ENCODE measurements at places on chromosomes 12 and 14. TPM values are rescaled to one million over a fixed set of nuclear protein-coding genes. Genes with fewer than 3 reads are reported as not detected.
A peak's percentile ranks its signal among the peaks of the same experiment; 100 is the strongest.

The TAS2R46 gene
- 0.30 TPM for total RNA-seq

GRCh38 chr12:111089616-111090015, 169.2 kb upstream of the MYL2 start:
- no peak for DNase-seq

GRCh38 chr14:91246051-91246852, 1.7 kb upstream of the GPR68 start:
- no peak for DNase-seq

DNA sequence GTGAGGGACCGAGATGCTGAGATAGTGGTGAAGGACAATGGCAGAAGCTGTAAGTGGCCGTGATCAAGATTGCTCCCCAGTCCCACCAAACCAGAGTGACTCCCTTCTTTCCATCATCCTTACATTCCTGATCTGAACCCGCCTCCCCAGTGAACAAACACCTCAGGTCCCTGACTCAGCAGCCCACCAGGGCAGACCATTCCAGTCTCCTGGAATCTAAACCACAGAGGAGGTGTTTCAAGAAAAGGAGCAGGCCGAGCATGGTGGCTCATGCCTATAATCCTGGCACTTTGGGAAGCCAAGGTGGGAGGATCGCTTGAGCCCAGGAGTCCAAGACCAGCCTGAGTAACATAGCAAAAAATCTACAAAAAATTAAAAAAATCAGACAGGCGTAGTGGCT, 6.6 kb downstream of the ERBB3 start:
- DNase-seq = no peak

DNA sequence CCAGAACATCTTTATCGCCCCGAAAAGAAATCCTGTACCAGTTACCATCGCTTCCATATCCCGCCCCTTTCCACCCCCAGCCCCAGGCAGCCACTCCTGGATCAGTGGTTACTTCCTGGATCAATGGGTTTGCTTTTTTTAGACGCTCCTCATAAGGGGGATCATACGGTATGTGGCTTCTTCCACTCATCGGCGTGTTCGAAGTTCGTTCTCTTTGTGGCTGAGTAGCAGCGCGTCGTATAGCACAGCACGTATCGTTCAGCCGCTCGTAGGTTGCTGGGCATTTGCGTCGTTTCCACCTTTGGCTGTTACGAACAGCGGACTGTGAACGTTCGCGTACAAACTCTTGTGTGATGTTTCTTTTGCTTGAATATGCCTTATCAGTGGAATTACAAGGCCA, 1.8 kb downstream of the NOC4L start:
- DNase-seq = no peak

- DNase-seq = no peak
Observed at GRCh38 chr12:116927244-116927940, 16.6 kb downstream of the FBXW8 start.

GRCh38 chr12:46628176-46628575, 197.6 kb downstream of the SLC38A4 start:
- DNase-seq = no peak

DNA sequence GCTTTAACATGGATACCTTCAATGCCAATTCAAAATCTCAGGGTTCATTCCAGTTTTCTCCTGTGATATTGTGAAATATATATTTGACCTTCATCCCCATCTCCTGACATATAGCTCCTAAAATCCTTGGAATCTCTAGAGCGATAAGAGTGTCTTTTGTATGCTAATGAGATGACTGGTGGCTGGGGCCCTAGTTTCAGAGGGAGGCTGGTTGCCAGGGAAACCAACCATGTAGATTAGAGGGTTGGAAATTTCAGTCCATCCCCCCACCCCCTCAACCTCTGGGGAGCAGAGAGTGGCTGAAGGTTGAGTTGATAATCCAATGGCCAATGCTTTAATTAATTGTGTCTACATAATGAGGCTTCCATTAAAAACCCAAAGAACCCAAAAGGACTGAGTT, 59.4 kb downstream of the SDR9C7 start:
- no peak for DNase-seq

GRCh38 chr12:124375141-124375788, 80.4 kb downstream of the RFLNA start:
- DNase-seq = no peak

- DNase-seq = no peak
Observed at GRCh38 chr12:58095002-58095401, 153.6 kb downstream of the ATP23 start.

The SLCO1B1 gene
- not detected for total RNA-seq

- DNase-seq = no peak
Observed at GRCh38 chr14:59961518-59962062, 41.6 kb downstream of the LRRC9 start.

DNA sequence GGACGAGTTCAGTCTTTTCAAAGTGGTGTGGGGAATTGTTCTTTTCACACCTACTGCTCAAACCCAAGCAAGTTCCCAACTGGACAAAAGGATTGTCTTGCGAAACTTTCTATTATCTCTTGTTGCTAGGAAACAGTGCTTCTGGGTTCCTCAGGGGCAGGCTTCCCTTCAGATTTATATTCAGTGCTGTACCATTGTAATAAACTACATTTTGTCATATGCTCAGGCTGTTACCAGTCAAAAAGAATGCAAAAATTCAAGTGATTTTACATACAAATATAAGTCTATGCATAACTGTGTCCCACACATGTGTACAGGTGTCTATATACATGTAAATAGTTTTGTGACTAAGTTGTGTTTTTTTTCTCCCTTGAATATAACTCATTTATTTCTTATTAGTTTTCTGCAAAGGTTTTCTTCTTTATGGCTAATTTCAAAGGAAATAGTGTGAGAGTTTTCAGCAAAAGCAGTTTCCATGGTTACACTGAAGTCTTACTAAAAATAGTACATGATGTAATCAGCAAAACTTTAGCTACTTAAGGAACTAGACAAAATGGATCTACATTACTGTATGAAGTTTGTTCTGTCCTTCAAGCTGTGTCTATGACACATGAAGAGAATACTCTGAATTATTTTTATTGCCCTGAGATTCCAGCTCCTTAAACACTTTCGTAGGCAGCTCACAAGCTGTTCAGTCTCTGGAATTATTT, 430.2 kb upstream of the TMPO start:
- no peak for DNase-seq

The LEMD3 gene
- total RNA-seq = 13.5 TPM

The ZCRB1 gene
- 64.6 TPM for total RNA-seq

DNA sequence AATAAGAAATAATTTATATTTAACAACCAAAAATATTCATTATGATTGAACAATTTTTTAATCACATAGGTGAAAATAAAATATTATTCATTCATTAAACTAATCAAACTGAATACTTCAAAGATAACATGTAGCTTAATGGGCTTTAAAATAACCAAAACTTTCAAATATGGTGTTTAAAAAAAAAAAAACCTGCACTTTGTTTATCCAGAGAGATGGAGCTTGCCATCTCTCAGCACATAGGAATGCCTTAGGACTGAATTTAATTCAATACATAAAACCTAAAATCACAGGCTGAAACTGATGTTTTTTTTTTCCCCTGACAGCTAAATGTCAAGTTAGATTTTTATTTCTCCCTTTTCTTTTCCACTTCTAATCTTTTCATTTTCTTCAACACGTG, 14.4 kb upstream of the CCER1 start:
- no peak for DNase-seq

- no peak for DNase-seq
Observed at GRCh38 chr12:116792403-116792802, 54.3 kb downstream of the RNFT2 start.

The LRR1 gene
- 4.6 TPM for total RNA-seq

DNA sequence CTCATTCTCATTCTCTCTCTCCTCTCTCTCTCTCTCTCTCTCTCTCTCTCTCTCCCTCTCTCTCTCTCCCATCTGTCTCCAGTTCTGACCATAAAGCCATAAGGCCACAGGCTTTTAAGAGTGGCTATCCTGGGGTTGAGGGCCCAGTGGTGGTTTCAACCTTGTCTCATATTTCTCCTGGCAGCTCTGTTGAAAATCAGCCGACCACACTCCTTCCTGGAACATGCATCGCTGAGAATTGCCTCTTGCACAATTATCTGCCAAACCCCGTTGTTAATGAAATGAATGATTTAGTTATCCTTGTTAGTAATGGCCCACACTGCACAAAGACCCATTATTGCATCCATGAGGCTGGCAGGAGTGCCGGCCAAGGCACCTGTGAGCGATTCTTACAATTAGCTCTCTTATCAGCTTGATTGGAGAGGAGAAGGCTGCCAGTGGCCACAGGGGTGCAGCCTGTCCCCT, 30.4 kb upstream of the KCNA5 start:
- DNase-seq = no peak

The REC8 gene
- 1.6 TPM for total RNA-seq

DNA sequence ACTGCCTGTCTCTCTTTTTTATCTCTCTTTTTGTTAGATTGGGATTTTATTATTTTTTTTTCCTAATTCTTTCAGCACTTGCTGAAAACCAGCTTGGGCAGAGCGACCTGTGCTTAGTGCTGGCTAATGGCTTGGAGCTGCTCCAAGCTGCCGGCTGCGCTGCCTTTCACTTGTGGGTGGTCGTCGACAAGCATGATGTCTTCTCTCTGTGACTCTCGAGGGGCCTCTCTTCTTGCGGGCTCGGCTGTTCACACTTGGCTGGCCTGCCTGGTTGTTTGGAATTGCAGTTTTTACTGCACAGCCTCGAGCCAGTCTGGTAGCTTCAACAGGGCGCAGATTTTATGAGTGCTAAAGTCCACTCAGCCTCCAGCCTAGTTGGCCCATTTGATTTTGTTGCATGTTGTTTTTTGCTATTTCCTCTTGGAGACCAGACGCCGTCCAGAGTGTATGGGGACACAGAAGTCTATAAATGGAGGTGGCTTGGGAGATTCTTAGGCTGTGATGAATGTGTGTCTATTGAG, 18.6 kb downstream of the TPCN1 start:
- DNase-seq = peak; percentile 69

- no peak for DNase-seq
Observed at GRCh38 chr12:29599381-29599780, 101.9 kb upstream of the OVCH1 start.
